Stomach (tissue), 19 donors: ENCODE measurements at places on chromosomes 7 and 10. TPM values are rescaled to one million over a fixed set of nuclear protein-coding genes. Genes with fewer than 3 reads are reported as not detected.

Gene AKR1C8
- not detected for total RNA-seq

- no peak for DNase-seq
Observed at GRCh38 chr7:76507723-76508406, 2.5 kb upstream of the UPK3B start.

GRCh38 chr10:9289811-9290210 lies 1235.3 kb downstream of the GATA3 start:
- DNase-seq = no peak

Gene DEPP1
- 72.9 TPM for total RNA-seq

GRCh38 chr7:101988513-101988912 lies 171.1 kb downstream of the CUX1 start:
- no peak for DNase-seq
